Fibroblast of skin of back (primary cell): ENCODE measurements at places on chromosomes 1 and 21.

GRCh38 chr1:4108758-4109627 is 208.9 kb upstream of the C1orf174 start:
- no peak for DNase-seq

DNA sequence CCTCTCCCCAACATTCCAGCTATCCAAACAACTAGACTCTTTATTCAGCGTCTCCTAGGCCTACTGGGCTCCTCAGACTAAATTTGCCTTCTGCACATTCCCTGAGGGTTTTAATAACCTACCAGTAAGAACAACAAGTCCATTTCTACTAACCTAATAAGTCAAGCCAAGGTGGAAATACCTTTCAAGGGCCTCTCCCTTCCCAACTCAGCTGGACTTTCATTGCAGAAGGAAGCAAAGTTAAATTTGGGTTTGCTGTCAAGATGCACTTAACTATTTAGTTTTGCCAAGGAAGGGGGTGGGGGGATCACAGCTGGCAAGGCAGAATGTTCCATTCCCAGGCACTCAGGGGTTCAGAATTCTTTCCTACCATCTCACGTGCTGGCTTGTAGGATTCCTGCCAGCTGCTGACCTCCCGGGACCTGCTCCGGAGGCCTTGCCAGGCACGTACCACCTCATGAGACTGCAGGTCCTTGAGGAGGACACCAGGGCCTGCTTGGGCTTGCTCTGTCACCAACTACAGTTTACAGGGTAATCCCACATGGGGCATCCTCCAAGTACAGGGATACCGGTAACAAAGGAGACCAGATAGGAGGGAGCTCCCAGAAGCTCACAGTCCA is 29.8 kb downstream of the SLC30A1 start:
- no peak for DNase-seq

DNA sequence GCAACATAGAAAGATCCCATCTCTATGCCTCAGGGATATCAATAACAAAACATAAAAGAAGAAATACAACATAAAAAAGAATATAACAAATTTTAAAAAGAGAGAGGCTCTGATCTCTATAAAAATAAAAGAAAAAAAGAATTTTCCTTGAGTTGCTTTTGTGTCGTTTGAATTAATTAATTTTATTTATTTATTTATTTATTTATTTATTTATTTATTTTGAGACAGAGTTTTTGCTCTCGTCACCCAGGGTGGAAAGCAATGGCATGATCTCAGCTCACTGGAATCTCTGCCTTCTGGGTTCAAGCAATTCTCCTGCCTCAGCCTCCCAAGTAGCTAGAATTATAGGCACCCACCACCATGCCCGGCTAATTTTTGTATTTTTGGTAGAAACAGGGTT is 8.5 kb downstream of the F11R start:
- no peak for DNase-seq

DNA sequence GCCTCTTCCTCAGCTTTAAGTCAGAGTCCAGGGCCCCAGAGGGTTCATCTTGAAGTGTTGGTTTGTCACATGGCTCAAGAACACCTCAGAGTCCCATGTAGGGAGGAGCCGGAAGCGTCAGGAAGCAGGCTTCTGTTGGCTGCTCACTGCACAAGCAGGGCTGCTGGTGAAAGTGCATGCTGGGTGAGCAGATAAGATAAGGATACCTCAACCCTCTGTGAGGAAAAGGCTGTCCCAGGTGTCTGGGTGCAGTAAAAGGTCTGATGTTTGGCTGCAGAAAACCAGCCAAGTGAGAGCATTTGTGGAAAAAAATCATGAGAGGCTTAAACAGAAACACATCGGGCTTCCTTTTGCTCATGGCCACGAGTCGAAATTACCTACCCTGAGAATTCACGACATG is 6.2 kb upstream of the TEX35 start:
- DNase-seq, result no peak

DNA sequence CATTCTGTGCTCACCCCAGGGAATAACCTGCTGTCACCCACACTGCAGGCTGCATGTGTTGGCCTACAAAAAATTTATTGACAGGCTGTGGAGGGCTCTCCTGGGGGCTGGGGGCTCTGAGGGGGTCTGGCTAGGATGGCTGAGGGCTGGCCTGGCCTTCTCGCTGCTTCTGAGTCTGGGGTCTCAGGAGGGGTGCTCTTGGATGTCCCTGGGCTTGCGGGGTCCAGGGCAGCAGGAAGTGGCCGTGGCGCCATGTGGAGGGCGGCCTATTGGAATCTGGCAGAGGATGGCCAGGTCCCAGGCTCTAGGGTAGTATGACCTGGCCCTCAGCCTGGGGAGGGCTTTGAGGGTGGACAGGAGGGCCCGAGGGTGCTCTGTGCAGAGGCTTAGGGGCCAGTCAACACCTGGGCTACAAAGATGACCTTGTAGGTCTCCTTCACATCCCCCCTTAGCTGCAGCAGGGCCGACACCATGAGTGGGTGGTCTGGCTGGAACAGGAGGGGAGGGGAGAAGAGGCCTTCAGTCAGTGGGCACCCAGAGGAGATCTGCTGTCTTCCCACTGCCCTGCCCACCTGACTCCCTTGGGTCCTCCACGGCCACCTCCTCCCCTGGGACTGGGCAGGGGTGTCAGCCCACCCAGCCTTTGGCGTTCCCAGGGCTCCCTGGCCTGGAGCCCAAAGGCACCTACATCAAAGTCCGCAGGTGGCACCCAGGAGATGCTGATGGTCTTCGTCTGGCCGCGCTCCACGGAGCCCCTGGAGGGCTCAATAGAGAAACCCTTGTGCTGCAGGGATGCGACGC is 3.0 kb upstream of the TMEM52 start:
- DNase-seq, result no peak

DNA sequence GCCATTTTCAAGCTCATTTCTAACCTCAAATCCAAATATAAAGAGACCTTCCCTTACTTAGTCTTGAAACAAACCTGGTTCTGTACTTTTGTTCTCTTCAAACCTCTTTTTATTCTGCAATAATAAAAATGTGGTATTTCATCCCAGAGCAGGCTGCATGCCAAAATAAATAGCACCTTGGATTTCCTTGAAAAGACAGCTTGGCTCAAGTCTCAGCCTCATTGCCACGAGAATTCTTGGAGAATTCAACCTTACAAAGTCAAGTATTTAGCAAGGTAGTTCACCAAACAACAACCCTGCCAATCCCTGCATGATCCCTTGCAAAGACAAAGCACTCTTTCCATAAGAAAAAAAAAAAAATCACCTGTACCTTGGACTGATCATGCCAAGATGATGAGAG is 33.8 kb downstream of the KANK4 start:
- DNase-seq, result no peak
